Epithelial cell of prostate (primary cell): ENCODE measurements at places on chromosomes 12 and 14.

GRCh38 chr14:101174522-101174838 is 271.0 kb upstream of the RTL1 start:
- no peak for DNase-seq

- DNase-seq: no peak
These were observed 211.0 kb upstream of the FAR2 start for GRCh38 chr12:28938056-28938455.

- no peak for DNase-seq
These were observed 55.4 kb downstream of the FBXO33 start for GRCh38 chr14:39376667-39377403.

GRCh38 chr12:71877335-71878121 is 38.0 kb downstream of the TBC1D15 start:
- DNase-seq: no peak

DNA sequence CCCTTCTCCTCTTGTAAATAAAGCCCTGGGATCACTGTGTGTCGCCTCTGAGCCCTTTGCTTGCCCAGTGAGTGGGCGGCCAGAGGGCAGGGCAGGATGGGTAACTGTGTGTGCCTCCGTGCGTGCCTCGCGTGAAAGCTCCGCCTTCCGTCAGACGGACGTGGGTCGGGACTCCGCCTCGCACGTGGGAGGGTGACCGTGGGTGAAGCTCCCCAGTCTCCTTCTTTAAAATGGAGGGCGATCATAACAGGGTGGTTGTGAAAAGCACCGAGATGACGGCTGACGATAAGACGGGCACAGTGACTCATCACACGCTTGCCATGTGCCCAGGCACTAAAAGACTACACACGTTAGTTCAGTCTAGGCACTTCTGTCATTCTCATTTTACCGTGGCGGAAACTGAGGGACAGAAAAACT is 9.2 kb downstream of the PHB2 start:
- DNase-seq: no peak

DNA sequence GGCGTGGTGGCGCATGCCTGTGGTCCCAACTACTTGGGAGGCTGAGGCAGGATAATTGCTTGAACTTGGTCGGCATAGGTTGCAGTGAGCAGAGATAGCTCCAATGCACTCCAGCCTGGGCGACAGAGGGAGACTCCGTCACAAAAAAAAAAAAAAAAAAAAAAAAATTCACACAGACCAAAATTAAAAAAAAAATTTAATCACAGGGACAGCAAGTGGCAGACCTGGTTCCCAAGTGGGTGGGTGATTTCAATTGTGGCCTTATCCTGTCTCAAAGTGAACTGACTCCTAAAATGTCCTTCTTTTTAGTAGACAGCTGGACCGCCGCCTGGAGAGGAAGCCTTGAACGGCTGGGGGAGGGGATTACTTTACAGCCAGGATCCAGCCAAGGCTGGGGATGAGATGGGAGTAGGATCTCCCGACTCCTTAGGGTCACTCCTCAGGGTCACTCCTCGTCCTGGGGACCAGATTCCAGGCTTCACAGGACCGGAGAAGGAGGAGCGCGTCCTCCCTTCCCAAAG is 1.5 kb upstream of the KCNH3 start:
- DNase-seq: no peak

DNA sequence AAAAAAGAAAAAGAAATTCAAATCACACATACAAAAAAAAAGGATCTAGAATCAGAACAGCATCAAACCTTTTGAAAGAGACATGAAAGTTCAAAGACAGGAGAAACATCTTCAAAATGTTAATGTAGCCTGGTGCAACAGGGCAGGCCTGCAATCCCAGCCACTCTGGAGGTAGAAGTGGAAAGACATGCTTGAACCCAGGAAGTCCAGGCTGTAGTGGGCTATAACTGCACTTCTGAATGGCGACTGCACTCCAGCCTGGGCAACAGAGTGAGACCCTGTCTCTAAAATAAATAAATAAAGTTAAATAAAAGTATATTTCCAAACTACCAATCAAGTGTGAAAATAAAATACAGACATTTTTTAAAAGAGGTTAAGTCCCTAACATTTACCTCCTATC is 18.7 kb upstream of the AP4S1 start:
- DNase-seq: no peak

DNA sequence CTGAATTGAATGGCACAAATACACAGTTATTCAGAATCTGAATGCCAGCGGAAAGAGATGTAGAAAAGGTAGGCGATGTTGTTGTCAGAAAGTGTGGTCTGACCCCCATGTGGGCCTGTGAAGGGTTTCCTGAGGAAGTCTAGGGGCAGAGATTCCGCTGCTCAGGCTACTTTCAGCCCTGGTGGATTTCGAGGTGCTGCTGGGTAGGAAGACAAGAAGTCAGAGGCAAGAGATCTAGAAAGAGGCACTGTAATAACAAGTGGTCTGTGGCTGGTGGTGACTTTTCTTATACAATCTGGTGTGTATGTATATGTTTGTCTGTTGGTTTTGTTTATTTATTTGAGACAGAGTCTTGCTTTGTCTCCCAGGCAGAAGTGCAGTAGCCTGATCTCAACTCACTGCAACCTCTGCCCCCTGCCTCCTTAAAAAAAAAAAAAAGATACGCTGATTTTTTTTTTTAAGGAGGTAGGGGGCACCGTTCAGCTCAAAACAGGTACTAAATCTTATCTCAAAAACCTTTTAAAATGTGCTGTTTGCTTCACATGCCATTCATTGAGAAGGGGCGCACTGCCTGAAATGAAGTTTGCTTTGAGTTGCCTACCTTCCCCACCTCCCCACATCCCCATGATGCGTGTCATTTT is 27.1 kb upstream of the MANSC4 start:
- no peak for DNase-seq

- DNase-seq: no peak
These were observed 27.7 kb downstream of the KRT18 start for GRCh38 chr12:52976574-52977071.

- DNase-seq: peak; percentile 16
These were observed 10.1 kb upstream of the JDP2 start for GRCh38 chr14:75417674-75418073.

DNA sequence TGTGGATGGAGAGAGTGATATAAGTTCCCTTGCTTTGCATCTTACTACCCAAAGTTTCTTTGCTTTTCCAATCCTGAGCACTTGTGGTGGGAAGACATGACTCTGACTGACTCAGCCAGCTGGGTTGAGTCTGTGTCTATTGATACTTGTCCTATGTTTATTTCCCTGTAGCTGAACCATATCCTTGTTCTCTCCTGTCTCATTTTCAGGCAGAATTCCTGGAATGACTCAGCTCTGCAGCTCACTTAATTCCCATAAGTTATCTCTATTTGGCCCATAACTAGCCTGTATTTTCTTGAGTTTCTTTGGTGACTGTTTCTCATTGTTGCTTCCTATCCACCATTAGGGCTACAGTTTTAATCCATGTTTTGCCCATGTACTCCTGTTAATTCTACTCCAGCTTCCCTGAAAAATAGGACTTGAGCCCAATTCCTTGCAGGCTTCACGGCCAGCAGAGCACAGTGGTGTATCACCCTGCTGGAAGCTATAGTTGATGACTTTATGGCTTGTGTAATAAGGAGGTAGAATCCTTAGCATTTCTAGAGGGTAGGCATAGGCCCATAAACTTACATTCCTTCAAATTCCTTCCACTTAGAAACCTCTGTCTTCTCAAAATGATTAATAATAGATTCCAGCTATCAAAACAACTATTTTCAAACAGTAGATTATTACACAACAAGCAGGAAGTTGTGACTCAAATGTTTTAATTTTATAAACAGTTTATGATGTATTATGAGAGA is 183.1 kb downstream of the TMTC3 start:
- DNase-seq: peak; percentile 84

GRCh38 chr14:75487155-75487671 is 35.1 kb upstream of the BATF start:
- peak; percentile 31 for DNase-seq

- peak; percentile 84 for DNase-seq
These were observed 109.1 kb downstream of the VCPKMT start for GRCh38 chr14:50007123-50007903.

- DNase-seq: no peak
These were observed 179.2 kb upstream of the PDE3A start for GRCh38 chr12:20188930-20189653.

- DNase-seq: no peak
These were observed 155.0 kb downstream of the CRADD start for GRCh38 chr12:93832131-93832530.

DNA sequence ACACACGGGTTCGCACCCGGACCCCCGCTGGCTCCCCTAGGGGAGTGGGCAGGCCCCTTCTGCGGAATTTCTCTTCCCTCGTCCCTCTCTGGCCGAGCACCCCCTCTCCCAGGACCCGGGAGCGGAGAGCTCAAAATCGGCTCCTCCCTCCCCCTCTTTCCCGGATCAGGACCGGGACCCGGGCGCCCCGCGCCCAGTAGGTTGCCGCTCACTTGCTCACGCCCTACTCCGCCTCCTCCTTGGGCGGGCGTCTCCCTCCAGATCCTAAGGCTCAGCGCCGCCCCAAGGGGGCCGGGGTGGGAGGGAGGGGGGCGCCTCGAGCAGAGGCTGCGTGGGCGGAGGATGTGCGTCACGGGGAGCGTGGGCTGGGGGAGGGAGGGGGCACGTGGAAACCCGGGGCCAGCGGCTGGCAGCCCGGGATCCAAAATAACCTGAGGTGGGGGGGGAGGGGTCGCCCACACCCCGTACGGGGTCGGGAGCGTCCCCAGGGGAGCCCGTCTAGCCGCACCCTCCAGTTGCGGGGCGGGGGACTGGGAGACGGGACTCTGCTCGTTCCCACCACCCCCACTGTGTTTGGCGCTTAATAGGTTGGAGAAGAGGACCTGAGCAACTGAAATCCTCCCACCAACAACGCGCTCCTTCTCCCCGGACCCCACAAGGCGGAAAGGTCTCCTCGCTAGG is 1.8 kb upstream of the NAB2 start:
- DNase-seq: no peak

GRCh38 chr12:123465084-123465483 is 7.1 kb downstream of the SNRNP35 start:
- DNase-seq: no peak

- DNase-seq: peak; percentile 88
These were observed 11.5 kb upstream of the KRT78 start for GRCh38 chr12:52860102-52860823.
